ENCODE measurements at places on chromosomes 11 and 22.

- DNase-seq, result peak; percentile 45
Measured at GRCh38 chr11:114440121-114440860, 1.0 kb downstream of the REXO2 start.

- DNase-seq, result no peak
Measured at GRCh38 chr11:68260484-68260883, 11.3 kb downstream of the C11orf24 start.

DNA sequence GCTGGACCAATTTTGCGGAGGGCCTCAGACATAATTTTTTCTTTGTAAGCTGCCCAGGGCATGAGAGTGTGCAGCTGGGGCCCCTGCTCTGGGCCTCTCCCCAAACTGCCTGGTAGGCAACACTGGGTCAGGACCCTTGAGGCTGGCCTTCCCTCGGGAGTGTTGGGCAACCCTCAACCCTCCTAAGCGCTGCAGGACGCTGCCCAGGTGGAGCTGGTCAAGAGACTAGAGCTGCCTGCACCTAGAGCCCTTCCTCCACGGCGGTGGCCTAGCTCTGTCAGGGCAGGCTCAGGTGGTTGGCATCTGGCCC lies 505 bp upstream of the TMEM132A start:
- no peak for DNase-seq

DNA sequence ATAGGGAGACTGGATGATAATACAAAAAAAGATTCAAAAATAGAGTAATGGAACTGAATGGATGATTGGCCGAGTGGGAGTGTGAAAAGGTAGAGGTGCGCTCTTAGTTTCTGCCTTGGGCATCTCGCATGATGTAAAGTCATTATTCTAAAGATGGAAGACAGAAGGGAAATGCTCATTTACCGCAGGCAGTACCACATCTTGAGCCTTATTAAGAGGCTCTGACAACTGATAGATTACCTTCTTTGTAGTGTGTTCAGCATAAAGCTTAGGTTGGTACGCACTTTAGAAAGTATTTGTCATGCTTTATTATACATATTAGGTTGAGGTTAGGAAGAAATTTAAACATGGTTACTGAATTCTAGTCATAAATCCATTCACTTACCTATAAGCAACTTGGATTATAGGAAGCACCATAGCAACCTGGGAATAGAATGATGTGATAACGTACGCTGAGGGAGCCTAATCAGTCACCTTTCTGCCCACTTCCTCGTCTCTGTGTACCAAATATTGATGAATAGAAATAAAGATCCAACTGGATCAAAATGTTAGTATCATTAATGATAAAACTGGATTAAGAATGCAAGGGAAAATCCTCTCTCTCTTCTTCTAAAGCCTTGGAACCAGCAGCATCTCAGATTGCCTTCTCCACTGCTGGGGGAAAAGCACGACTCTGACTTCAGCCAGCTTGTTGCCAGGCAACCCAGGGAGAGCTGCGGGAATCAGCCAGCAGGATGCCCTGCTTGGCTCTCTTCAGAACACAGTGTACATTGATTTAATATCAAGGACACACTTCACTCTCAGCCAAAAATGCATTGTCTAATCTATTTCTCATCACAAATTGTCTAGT lies 29.0 kb upstream of the VWA5A start:
- no peak for DNase-seq

DNA sequence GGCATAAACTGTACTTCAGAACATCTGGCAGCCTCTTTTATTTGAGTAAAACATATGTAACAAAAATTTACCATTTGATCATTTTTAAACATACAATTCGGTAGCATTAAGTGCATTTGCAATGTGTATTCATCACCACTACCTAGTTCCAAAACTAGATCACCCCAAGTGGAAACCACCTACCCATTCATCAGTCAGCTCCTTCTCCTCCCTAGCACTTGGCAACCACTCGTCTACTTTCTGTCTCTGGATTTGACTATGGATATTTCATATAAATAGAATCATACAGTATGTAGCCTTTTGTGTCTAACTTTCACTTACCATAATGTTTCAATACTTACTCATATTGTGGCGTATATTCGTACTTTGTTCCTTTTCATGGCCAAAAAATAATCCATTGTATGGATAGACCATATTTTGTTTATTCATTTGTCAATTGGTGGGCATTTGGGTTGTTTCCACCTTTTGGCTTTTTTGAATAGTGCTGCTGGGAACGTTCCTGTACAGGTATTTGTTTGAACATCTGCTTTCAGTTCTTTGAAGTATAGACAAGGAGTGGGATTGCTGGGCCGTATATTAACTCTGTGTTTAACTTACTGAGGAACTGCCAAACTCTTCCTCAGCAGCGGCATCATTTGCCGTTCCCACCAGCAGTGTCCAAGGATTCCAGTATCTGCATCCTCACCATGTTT lies 27.2 kb upstream of the ADORA2A start:
- no peak for DNase-seq

GRCh38 chr22:16955678-16956210 lies 52.3 kb downstream of the GAB4 start:
- no peak for DNase-seq

DNA sequence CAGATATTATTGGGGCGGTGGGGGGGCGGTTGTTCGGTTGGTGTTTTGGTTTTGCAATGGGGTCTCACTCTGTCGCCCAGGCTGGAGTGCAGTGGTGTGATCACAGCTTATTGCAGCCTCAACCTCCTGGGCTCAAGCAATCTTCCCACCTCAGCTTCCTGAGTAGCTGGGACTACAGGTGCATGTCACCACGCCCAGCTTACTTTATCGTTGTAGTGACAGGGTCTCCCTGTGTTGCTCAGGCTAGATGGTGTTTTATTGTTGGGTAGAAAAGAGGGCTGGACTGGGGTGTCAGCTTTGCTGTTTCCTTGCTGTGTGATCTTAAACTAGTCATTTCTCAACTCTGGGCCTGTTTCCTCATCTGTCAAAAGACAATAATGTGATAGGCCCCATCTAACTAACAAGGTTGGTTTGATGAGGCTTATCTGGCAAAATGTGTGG lies 17.5 kb upstream of the MYH9 start:
- no peak for DNase-seq

GRCh38 chr11:132883241-132883640 lies 649.1 kb downstream of the OPCML start:
- DNase-seq, result no peak

- DNase-seq, result no peak
Measured at GRCh38 chr22:27435844-27436576, 365.5 kb downstream of the MN1 start.

- DNase-seq, result peak; percentile 73
Measured at GRCh38 chr22:28855355-28856094, 27.8 kb upstream of the ZNRF3 start.

DNA sequence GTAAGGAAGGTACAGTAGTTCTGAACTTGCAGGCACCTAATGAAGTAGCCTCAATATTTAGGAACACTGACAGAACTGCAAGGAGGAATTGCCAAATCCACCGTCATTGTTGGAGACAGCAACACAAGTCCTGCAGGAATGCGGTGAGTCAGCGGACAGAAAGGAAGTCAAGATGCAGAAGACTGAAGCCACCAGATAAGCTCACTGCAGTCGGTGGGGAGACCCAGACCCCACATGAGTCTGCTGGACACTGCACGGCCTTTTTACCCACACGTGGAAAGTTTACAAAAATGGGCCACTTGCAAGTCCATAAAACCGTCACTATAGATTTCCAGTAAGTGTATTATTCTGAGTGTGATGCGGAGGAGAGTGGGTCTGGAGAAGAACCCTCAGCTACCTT lies 1471.6 kb downstream of the TBC1D22A start:
- no peak for DNase-seq

- DNase-seq, result no peak
Measured at GRCh38 chr22:39283322-39284141, 35.9 kb downstream of the RPL3 start.

- DNase-seq, result peak; percentile 66
Measured at GRCh38 chr11:63945477-63946163, 6.8 kb downstream of the NAA40 start.
